ENCODE measurements at places on chromosomes 12 and 14. TPM values are rescaled to one million over a fixed set of nuclear protein-coding genes. Genes with fewer than 3 reads are reported as not detected.

B3GNT4 gene
- polyA plus RNA-seq: 0.34 TPM

GNB3 gene
- 12.6 TPM for polyA plus RNA-seq

HOXC9 gene
- 0.26 TPM for polyA plus RNA-seq

OR4E2 gene
- polyA plus RNA-seq: not detected

KLRK1 gene
- 0.92 TPM for polyA plus RNA-seq

CMA1 gene
- polyA plus RNA-seq: not detected

GARIN6 gene
- polyA plus RNA-seq: not detected

P3H3 gene
- 21.6 TPM for polyA plus RNA-seq

CCDC60 gene
- not detected for polyA plus RNA-seq

CFAP54 gene
- 0.02 TPM for polyA plus RNA-seq

C12orf60 gene
- polyA plus RNA-seq: 0.89 TPM

A2M gene
- 30.6 TPM for polyA plus RNA-seq

AQP6 gene
- polyA plus RNA-seq: 0.31 TPM

PARP11 gene
- 3.6 TPM for polyA plus RNA-seq
